ENCODE measurements at places on chromosomes 7 and 10.

- DNase-seq, result no peak
Measured at GRCh38 chr10:11208908-11209829, 191.5 kb downstream of the CELF2 start.

DNA sequence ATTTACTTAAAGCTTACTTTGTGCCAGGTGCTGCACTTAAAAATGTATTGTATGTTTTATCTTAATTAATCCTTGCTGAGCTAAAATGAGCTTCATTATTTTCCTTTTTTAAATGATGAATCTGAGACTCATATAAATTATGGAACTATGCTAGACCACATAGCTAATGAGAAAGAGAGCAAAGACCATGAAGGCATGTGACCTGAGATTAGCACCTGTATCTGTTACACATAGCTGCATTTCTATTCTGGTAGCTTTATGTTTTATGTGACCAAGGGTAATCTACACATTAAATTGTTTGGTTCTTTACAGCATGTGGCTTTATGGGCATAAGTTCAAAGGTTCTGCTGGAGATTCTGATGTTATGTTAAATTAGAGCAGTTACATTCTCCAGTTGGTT, 839.1 kb upstream of the SORCS1 start:
- no peak for DNase-seq

DNA sequence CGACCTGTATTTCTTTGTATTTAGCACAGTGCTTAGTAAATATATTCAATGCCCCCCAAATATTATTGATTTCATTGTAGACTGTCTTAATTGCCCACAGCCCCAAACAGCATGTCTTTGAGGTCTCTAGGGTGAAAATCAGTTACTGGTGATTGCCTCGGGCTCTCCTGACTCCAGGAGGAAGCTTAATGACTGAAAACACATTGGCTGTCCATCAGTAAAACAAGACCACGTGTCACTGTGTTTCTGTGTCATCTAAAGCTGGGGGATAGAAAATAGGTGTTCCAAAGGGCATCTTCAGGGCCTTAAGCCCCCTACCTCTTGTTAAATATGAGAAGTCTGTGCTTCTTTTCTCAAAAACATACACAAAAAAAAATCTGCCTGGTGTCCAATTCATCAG, 67.9 kb downstream of the CACNA2D1 start:
- DNase-seq, result no peak

GRCh38 chr7:132672200-132672990, 96.1 kb upstream of the PLXNA4 start:
- no peak for DNase-seq

DNA sequence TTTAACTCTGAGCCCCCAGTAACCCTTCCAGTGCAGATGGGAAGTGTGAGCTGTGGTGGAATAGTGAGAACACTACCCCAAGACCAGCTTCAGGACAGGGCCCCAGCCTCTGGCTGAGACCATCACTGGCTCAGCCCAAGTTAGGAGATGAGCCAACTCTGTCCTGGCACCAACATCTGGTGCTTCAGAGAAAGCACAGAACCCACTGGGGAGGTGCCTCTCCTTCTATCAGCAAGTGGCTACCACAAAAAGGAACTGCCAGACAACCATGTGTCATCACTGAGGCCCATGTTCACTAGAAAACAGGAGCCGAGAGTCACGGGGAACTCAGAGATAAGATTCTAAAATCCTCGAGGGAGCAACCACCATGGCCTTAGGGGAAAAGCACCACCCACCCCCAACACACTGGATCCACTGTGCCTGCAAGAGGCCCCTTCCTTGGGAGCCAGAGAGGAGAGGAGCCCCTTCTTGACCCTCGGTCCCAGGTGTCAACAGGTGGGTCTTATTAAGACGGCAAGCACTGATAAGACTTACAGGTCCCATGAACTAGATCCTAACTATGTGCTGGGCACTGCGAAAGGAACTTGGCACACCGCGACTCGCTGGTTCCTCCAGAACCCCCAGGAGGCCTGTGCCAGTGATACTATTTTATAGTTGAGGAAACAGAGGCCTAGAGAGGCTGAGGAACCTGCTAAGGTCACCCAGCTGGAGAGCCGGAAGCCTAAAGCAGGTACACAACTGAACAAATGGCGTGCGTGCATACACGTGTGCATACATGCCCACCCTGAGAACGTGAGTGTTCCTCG, 102.7 kb downstream of the FAM53B start:
- peak; percentile 38 for DNase-seq

GRCh38 chr7:110210941-110211608, 879.9 kb upstream of the LRRN3 start:
- no peak for DNase-seq

GRCh38 chr7:55521512-55521911, 50.8 kb downstream of the VOPP1 start:
- no peak for DNase-seq

DNA sequence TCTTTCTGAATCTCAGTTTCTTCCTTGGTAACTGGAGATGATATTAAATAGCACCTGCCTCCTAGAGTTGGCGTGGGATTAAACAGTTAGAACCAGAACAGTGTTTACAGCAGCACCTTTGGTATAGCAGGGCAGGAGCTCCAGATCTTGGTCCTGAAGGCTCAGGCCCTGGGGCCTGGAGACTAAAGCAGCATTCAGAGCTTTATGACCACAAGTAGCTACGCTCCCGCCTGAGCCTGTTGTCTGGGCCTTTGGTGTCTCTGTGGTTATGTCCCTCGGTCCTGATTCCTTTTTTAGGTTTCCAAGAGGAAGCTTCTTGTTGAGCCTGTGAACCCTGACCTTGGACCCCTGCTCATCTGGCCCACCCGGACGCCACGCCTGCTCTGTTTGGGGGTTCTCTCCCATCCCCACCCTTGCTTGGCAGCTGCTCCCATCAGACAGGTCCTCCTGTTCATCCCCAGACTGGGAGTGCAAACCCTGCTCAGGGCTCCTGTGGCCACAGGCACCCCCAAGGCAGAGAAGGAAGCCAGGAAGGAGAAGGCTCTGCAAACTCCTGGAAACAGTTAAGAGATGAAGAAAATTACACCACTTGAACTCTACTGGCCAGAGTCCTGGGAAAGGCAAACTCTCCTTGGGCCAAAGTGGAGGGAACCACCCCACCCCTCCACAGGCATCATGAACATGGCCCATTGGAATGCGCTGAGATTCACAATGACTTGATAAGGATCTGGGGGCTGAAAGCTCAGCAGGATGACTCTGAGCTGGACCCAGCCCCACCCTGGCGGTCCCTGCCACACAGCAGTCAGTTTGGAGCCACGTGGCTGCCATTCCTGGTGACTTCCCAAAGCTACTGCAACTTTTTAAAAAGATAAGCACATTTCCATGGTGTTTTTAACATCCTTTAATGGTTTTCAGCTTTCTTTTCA, 50.1 kb upstream of the TMEM72 start:
- no peak for DNase-seq

- DNase-seq, result no peak
Measured at GRCh38 chr7:131931370-131931769, 374.9 kb upstream of the PODXL start.

DNA sequence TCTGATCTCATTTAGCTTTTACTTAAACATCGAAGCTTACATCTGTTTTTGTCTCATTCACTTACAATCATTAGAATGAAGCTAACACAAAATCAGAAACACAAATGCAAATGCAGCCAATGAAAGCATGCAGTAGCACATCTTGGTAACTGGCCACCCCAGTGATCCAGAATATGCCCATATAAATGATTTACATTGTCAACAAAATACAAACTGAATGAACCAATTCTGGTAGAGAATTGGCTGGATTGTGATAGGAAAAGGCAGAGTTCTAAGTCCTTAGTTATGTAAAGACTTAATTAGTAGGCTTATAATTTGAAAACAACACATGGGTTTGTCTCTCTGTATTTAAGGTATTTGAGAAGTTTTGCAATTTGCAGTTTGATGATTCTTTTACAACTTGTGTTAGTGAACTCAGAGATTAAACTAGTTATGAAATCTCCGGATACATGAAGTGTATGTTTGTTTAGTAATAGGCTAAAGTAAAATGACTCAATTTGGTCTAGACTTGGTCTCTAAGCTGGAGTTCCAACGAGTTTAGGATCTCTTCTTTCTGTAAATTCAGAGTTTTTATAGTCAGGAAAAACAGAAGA, 21.2 kb downstream of the TECTB start:
- no peak for DNase-seq

- no peak for DNase-seq
Measured at GRCh38 chr10:63206576-63206975, 73.4 kb downstream of the NRBF2 start.

DNA sequence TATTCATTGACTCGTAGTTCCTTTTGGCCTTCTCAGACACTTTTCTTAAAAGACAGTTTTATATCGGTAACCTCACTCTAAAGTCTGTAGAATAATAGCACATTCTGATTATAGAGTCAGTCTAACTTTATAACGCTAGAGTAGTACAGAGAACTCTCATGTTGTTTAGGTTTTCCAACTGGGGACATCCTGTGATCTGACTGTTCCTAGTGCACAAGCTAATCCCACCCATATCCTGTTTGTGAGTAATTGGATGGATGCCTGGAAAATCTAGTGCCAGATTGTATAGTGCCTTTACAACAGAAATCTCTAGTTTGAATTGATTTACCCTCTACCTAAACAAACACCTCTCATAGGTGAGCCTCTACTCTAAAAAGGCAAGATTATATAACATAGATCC, 107.4 kb downstream of the ZEB1 start:
- DNase-seq, result no peak

GRCh38 chr10:86970162-86970981, 2.1 kb downstream of the ADIRF start:
- no peak for DNase-seq

DNA sequence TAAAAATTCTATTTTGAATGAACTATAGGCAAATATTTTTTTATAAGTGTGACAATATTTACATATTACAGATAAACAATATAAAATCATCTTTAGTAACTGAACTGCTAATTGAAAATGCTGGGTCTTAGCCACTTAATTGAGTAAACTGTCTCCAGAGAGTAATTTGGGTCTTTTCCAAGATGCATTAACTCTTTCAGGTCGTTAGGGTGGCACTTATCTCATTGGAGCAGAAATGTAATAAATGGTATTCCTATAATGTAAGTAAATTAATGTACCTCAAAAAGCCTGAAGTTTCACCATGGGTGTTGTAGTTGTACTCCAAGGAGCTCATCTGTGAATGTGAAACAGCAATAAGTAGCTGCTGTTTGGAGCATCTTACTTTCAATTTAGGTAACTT, 208.5 kb downstream of the EXOC4 start:
- DNase-seq, result no peak

DNA sequence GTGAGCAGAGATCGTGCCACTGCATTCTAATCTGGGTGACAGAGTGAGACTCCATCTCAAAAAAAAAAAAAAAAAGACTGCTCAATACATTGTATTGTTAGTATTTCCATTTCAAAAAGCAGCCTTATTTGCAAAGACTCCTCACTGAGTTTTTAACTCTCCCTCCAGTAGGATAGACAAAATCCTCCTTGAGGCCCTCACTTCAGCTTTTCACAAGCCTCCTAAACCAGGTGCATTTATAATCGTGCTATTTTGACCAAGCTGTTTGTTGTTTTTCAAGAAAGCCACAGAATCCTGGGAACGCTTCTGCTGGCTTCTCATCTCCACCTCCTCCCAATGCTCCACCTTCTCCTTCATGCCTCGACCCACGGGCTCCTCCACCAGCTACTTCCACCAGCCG, 6.3 kb upstream of the DDIT4 start:
- DNase-seq, result no peak

DNA sequence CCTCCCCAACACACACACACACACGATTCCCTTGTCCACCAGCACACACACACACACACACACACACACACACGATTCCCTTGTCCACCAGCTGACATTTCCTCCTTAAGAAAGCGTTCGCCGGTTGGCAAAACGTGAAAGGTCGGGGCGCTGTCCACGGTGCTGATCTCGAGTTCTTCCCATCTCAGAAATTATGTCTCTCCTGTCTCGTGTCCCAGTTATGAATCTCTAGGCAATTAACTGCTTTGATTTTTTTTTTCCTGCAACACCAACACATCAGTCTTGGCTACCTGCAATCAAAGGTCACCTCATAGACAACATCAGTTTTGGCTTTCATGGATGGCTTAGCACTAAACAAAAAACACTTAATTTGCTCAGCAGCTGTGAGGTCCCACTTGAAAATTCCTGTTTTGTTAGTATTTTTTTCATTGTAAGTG, 1.9 kb downstream of the INA start:
- no peak for DNase-seq

DNA sequence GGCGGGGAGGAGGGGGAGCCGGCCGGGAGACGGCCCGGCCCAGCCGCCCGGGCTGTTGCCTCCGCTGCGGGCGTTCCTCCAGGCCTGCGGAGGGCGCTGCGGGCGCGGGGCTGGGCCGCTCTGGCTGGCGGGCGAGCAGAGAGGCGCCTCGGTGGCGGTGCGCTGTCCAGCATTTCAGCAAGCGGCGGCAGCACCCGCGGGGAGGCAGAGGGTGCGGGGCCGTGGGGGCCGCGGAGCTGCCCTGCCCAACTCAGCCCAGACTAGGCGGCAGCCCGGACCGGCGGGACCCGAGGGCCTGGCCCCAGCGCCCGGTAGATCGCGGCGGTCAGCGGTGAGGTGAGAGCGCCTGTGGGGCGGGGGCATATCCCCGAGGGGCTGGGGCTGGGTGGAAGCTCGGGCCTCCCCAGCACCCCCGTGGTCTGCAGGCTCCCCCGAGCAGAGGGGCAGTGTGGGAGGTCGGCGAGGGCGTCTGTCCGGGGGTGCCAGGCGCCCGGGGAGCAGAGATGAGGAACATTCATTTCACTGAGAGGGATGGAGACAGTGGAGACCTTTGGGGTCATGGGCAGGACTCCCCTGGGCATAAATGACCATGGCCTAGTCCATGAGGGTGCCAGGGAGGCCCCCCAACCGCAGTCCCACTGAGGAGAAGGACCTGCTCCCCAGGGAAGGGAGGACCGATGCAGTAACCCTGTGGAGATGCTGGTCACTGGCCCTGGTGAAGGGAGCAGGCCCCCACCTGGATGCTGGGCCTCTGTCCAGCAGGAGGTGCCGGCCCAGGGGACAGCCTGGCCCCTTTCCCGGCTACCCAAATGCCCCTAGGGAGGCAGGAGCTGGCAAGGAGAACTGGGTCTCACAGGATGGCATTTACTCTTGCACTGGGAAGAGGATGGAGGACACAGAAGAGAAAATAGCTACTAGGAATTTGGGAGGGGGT, at the start of gene SRRM3:
Gene SRRM3, plus strand, starts transcription at position 165 of the 934 bp plus-strand sequence. CDS start 33,171 bp downstream, outside the sequence.
- peak; percentile 69 for DNase-seq

- DNase-seq, result no peak
Measured at GRCh38 chr7:16684935-16685334, 39.0 kb downstream of the BZW2 start.

DNA sequence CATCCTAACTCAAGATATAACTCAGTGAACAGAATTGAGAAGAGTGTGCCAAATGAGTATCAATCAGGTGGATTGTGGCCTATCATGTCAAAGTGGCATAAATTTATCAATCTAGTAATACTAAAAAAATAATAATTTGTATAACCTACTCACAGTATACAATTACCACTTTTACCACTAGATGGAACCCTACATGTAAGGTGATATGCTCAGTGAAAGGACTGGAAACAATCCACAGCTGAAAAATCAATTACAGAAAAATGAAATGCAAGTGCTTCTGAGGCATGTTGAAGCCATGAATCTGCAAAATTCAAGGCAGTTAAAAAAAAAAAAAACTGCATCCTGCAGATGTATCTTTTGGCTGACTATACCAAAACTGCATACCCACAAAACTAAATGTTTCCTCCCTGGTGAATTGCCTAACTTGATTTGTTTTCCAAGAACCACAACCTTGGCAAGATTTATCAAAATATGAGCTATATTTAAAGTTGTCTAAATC, 13.9 kb downstream of the ARHGAP19 start:
- DNase-seq, result no peak
